ENCODE measurements at places on chromosomes 4 and X.

- peak; percentile 93 for DNase-seq
Observed at GRCh38 chr4:38601244-38601915, 62.6 kb upstream of the KLF3 start.

GRCh38 chr4:57220734-57221133 is 110.5 kb upstream of the IGFBP7 start:
- DNase-seq = no peak

GRCh38 chr4:3572363-3572762 is 40.1 kb upstream of the LRPAP1 start:
- no peak for DNase-seq

DNA sequence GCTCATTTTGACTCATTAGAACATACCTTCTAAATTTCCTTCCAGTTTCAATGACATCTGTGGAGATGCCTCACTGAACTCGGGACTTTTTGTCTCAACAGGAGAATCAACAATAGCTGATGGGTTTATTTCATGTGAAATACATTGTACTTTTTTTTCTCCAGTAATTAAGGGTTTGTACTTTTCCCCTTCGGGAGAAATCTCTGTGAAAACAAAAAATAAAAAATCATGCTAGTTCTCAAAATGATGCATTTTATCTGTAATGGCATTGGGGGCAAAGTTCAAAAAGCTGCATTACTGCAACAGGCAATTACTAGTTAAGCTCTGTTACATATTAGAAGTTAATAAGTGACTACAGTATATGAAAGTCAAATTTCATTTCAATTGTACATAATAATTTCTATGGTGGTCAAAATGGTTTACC is 167.3 kb upstream of the SH3RF1 start:
- no peak for DNase-seq
